ENCODE measurements at places on chromosomes 2 and 18.
A peak's percentile ranks its signal among the peaks of the same experiment; 100 is the strongest.

GRCh38 chr2:234164493-234165413, 114.3 kb downstream of the SPP2 start:
- no peak for DNase-seq

GRCh38 chr2:68463287-68463877, 3.7 kb downstream of the FBXO48 start:
- DNase-seq = peak; percentile 56

DNA sequence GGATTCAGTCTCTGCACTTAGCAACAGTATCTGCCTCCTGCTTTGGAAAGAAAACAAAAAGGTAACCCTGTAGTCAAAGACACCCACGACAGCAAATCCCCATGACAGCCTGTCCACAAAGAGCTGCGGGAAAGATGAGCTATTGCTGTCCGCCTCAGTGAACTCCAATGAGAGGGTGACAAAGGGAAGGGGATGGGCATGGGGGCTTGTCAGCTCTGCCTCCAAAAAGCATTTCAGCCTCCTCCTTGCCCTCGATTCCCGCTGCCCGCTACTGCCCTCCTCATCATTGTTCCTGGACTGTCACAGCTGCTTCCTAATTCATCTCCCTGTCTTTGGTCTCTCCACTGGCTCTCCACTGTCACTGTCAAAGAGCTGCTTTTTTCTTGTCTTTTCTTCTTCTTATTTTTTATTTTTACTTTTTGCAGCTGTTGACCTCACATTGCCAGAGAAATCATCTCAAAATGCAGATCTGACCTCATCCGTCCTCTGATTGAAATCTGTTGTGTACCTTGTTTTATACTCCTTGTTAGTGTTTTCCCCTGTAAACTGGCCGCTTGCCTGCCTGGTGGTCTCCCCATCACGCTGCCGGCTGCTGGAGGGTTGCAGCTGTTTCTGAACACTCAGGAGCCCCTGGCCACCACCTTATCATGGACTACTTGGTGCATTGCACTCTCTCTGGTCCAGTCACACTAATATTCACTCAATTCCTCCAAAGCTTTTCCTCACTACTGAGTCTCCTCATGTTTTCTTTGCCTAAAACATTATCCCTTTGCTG, 7.9 kb upstream of the E2F6 start:
- no peak for DNase-seq

DNA sequence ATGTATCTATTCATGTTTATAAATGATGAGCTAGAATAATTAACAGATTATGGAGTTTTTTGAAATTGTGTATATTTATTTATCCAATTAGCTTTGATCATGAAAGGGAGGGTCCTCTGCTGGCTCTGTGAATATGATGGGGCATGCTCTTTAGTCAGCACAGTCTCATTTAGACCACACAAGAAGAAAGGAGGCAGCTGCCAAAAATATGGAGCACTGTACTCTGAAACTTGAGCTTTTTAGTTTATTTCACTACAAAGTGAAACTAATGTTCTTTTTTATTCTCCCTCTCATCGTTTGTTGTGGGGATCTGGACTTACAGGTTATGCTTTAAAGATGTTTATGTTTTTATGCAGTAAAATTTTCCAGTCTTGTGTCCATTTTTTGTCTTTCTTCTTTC, 266.9 kb upstream of the GULP1 start:
- no peak for DNase-seq

DNA sequence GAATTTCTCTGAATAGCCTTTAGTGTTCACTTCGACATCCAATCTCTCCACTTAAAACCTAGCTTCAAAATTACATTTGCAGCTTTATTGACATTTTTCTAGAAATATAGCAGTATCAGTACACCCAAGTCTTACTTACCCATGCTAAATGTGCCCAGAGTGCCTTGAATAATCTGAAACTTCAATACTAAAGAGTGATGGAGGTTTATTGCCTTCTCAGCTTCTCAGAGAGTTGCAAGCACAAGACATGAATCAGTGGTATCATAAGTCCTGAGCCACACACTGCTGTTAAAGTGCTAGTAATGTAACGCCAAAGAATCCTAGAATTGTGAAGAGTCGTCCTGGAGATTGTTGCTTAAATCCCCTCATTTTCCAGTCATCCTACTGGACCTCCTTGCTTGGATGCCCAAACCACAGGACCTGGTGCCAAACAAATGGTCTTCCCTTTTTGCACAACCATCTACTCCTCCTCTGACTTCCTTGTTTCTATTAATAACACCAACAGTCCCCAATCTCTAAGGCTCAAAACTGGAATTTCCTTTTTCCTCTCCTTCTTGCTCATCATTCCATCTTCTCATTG, 83.2 kb upstream of the SPATS2L start:
- no peak for DNase-seq

All from NCI-H1694 treated with DMSO at 0.1 percent for 48 hours (cell line).